ENCODE measurements at places on chromosomes 1 and 21. TPM values are rescaled to one million over a fixed set of nuclear protein-coding genes. Genes with fewer than 3 reads are reported as not detected.

DNA sequence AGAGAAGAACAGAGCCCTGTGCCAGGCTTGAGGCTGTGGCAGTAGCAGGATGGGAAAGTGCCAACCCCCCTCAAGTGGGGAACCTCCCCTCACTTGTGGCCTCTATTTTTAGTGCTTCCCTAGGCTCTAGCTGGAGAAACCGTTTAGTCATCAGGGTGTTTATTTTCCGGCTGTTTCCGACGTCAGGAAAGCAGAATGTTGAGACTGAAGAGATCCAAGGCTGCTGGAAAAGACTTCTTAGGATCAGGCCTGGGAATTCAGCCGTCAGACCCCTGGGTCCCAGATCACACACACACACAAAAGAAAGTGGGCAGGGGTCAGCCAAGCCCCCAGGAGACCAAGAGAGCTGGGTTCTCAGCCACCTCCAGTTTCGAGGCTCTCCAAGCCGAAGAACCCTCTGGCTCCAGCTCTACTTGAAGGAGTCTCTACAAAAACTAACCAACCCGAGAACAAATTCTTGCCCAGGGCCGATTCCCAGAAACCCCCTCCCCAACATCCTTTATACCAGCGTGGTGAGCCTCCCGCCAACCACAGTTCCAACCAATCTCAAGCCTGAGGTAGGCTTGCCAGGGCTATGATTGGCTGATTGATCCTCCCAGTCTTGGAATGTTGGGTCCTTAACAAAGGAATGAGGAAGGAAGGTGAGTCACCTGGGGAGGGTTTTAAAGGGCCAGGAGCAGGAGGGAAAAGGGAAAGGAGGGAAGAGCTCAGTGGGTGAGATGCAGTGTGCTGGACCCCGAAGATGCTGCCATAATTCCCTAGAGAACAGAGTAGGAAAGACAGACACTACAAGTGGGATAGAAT is 2.5 kb upstream of the MEF2D start:
- no peak for DNase-seq

DNA sequence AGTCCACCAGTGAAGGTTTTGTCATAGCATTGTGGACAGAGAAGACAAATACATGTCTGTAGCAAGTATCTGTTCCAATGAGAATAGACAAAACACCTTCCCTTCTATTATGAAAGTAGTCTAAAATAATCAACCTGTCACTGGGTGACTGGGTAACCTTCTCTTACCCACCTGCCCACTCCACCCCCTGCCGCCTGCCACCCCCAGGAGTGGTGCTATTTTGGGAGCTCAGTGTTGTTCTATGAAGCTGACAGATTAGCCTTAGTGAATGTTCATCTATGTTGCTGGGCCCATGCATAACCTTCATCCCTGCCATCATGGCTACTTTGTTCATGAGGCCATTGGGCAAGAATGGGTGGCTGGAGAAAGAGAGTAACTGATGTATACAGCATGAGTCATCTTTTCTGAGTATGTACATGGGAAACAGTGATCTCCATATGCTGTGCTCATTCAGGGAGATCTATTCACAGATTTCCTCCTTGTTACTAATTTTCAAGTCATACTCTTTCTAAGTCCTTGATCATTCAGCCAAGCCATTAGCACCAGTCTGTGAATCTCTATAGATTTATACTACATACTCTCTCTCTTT is 24.8 kb downstream of the MARK1 start:
- DNase-seq: no peak

DNA sequence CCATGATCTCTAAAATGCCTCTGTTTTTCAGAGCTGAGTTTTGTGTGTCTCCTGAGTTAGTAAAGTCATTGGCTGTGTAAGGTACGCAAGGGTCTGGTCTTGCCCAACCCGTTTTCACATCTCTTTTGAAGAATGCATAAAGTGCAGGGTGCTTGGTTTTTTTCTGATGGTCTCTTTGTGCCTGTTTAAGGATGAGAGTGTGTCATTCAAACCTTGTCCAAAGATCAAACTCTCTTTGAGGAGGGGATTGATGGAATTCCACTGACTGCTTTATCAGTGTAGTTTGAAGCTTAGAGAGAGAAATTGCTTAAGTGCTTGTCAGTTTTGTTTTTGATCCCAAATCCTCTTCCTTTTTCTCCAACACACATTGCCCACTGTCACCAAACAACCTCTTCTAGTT is 20.0 kb upstream of the C8B start:
- no peak for DNase-seq

- no peak for DNase-seq
Measured at GRCh38 chr1:159315381-159315780, 13.2 kb downstream of the FCER1A start.

GRCh38 chr1:240116831-240117769 is 25.4 kb downstream of the FMN2 start:
- DNase-seq: no peak

- no peak for DNase-seq
Measured at GRCh38 chr1:151009206-151009587, 948 bp downstream of the PRUNE1 start.

DNA sequence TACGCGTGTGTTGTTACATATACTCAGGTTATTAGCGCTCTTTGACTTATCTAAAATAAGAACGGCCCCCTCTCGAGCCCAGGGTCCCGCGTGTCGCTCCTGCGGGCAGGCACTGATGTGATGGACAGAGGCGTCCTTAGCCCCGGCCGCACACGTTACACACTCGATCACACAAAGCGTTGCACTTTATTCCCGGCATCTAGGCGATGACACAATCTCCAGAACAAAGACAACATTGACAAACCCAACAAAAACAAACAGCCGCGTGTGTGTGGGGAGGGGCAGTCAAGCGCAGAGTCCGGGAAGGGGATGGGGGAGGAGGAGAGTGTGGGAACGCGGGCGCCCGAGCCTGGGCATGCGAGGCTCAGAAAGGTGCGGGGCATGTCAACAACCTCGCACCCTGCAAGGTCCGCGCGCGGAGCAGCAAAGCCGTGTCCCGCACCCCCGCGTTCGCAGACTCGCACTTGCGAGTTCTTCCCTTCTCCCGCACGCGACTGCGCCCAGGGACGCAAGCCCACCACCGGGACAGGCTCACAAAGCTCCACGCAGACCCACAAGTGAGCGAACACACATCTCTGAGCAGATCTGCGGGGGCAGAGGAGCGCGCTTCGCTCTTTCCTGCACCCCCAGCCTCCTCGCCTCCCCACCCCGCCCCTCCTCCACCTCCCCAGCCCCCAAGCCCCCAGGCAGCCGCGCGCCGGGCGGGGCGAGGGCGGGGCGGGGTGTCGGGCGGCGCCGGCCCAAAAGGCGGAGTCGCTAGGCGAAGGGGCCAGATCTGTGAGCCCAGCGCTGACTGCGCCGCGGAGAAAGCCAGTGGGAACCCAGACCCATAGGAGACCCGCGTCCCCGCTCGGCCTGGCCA is at the start of gene EFNA1:
EFNA1 (plus strand) TSS at position 772 of the 862 bp plus-strand sequence. CDS start 102 bp downstream, outside the sequence.
- peak; percentile 80 for DNase-seq

GRCh38 chr1:111164151-111164550 is 24.1 kb downstream of the CEPT1 start:
- DNase-seq: no peak

DNA sequence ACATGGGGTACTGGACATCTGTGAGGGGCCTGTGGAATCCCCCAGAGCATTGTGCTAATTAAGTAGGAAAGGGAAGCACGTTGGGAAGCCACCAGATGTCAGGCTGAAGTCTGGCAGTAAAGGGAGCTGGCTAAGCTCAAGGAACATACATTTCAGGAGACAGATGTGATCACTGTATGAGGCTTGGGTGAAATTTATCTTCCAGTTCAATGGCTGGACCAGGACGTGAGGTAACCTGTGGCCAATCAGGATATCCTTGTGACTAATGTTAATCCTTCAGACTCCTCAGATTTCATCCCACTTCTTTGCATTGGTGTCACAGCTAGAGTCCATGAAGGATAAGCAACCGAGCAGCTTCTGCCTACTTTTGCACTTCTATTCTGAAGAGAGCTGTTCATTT is 110.2 kb upstream of the APP start:
- no peak for DNase-seq

DNA sequence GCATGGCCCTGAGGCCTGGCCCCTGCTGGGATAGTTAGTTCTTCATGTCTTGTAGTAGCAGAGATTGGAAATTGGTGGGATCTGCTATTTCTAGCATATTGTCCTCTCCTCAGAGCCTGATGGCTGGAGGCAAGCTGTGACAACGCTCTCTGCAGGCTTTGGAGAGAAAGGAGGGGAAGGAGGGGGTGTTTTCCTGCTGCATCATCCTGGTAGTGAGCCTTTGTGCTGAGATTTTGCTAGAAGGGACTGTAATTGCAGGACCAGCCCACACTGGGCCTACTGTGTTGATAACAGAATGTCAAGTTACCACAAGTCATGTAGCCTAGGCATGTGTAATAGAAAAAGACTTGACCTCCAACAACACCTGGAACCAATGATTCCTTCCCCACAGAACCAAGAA is 351.0 kb downstream of the SIPA1L2 start:
- DNase-seq: no peak

DNA sequence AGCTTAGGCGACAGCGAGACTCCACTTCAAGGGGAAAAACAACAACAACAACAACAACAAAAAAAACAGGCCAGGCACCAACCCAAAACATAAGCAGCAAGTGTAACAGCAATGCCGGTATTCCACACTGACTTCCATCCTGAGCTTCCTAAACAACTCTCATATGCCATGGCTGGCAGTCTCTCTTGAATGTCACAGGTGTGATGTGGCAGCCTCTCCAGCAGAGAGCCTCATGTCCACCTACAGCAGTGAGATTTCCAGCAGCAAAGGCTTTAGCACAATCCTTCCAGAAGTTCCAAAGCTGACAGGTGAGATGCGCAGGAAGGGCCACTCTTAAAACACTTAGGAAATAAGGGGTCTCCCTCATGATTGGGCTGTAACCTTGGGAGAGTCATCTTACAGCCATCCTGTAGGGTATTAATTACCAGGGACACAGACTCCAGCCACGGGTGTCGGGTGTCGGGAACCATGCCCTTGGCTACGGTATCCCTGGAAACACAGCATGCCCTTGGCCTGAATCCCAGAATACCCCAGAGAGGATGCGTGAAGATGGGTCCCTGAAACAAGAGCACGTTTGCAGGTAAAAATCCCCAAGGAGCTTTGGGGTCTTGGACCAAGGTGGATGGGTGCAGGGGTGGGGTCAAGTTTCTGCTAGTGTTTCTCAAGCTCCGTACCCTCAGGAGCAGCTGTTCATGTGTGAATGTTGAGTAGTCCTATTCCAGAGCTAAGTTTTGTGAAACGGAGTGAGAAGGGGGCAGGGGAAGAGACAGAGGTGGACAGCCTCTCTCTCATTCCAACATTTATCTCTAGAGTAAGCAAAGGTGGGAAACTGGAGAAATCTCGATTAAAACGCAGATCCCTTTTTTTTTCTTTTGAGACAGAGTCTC is 31.4 kb downstream of the CLSTN1 start:
- DNase-seq: no peak

DNA sequence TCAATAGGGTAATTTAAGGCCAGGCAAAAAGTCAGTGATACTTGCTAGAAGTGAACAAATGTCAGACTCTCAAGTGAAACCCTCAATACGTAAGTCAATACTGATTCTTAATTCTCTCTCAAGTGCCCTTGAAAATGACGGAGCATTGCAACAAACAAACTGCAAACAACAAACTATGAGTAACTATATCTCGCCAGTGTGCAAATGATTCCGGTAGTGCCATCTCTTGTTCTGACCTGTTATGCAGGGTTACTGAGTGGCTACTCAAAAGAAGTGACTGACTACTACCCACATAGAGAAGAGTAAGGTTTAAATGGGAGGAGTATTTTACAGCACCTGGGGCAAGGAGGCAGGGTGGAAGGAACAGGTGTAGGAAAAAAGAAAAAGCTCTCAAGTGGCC is 1.6 kb downstream of the SLC19A2 start:
- no peak for DNase-seq

- DNase-seq: no peak
Measured at GRCh38 chr21:16842696-16843035, 670.2 kb upstream of the CXADR start.

DNA sequence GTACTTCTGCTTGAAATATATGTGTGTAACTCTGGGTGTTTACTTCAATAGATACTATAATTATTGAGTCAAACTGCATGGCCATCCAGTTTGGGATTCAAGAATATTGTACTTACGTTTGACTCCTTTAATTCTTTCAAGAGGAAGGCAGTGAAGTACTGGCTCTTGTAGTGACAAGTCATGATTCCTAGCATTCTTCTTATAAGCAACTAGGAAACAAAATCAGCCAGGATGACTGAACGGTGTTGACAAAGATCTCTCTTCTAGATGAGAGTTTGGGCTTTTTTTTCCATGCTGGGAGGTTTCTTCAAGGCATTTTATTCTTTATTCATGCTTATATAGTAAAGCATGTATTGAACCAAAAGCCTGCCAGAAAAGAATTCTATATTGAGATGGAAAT is 58.3 kb downstream of the CLEC20A start:
- DNase-seq: no peak

DNA sequence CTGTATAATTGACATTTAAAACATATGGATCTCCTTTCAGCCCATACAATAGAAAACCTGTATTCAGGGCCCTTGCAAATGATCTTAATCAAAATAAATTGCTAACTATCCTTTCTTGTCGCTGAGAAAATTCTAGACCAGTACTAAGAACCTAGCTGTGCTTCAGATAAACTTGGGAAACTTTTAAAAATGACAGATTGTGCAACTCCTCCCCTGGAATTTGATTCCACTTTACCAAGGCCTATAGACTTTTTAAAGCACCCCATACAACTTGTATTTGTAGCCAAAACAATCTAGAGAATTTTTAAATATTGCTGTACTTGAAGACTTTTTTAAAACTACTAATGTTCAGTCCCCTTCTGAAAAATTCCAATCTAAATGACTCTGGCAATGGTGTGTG is 51.6 kb downstream of the ZNF644 start:
- no peak for DNase-seq

DNA sequence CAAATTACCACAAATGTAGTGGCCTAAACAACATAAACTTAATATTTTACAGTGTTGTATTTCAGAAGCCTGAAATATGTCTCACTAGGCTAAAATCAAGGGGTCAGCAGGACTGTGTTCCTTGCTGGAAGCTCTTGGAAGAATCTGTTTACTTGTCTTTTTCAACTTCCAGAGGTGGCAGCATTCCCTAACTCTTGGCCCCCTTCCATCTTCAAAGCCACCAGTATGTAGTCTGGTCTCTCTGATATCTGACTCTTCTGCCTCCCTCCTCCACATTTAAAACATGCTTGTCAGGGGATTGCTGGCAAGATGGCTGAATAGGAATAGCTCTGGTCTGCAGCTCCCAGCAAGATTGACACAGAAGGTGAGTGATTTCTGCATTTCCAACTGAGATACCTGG is 567.5 kb downstream of the PLA2G4A start:
- no peak for DNase-seq

GRCh38 chr1:40847023-40847745 is 15.0 kb downstream of the CITED4 start:
- no peak for DNase-seq

- DNase-seq: no peak
Measured at GRCh38 chr1:31511848-31512615, 64.3 kb upstream of the TINAGL1 start.

GRCh38 chr1:33126411-33127000 is 45.6 kb downstream of the AZIN2 start:
- no peak for DNase-seq

Gene MYBPH
- total RNA-seq: not detected

Gene SDE2
- 40.4 TPM for total RNA-seq

Gene LRRC3
- 3.7 TPM for total RNA-seq

Gene C1orf141
- total RNA-seq: under 0.01 TPM

Gene PROX1
- 6.5 TPM for total RNA-seq

Gene PCP4
- 6.1 TPM for total RNA-seq

All from frontal cortex (tissue), 4 donors.